A172 (cell line): ENCODE measurements at places on chromosomes 6 and 20. TPM values are rescaled to one million over a fixed set of nuclear protein-coding genes. Genes with fewer than 3 reads are reported as not detected.

Gene HCRTR2
- total RNA-seq: not detected in 2 replicates

GRCh38 chr6:81215092-81215432 lies 537.4 kb downstream of the TENT5A start:
- DNase-seq: no peak

- no peak for DNase-seq
Measured at GRCh38 chr6:113539623-113540022, 317.5 kb upstream of the MARCKS start.

DNA sequence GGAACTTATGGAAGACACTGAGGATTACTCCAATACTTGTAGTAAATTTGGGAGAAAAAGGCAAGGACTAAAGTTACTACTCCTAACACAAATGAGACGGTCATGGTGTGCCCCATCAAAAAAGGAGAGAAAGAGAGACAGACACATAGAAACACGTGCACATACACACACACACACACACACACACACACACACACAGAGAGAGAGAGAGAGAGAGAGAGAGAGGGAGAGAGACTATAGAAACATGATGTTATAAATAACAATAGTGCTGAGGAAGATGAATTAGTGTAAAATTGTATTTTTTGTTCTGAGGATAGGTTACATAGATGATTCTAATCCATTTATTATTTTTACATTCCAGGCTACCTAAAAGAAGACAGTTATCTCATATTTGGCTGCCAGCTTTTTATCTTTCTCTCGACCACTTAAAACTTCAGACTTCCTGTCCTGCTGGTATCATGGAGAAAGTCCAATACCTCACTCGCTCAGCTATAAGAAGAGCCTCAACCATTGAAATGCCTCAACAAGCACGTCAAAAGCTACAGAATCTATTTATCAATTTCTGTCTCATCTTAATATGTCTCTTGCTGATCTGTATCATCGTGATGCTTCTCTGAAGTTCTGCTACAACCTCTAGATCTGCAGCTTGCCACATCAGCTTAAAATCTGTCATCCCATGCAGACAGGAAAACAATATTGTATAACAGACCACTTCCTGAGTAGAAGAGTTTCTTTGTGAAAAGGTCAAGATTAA lies 10.5 kb downstream of the PLN start:
- no peak for DNase-seq

GRCh38 chr20:1979106-1979778 lies 14.6 kb downstream of the PDYN start:
- DNase-seq: no peak
